HFFc6 (cell line): ENCODE measurements at places on chromosomes 2 and 18. TPM values are rescaled to one million over a fixed set of nuclear protein-coding genes. Genes with fewer than 3 reads are reported as not detected.

Gene PROC
- total RNA-seq, result not detected in 3 replicates

Gene SAG
- not detected in 2 replicates for total RNA-seq

Gene IL1A
- total RNA-seq, result not detected in 3 replicates

Gene AGBL5
- total RNA-seq, result 24.3 to 30.3 TPM (median 27.0 TPM) in 3 replicates

Gene CHRND
- total RNA-seq, result not detected in 3 replicates

Gene ST8SIA3
- total RNA-seq, result not detected in 3 replicates

Gene WDPCP
- total RNA-seq, result 4.5 to 5.4 TPM (median 4.8 TPM) in 3 replicates

Gene RBMS1
- 85.6 to 104 TPM (median 89.7 TPM) in 3 replicates for total RNA-seq

Gene OR6B2
- total RNA-seq, result not detected in 3 replicates

Gene ZC3H8
- total RNA-seq, result 1.9 to 5.6 TPM (median 2.8 TPM) in 3 replicates

Gene CCDC85A
- total RNA-seq, result 24.4 to 36.5 TPM (median 25.5 TPM) in 3 replicates

Gene IL1B
- 1.2 to 6.6 TPM (median 1.3 TPM) in 3 replicates for total RNA-seq

Gene IGFBP5
- 63.5 to 119 TPM (median 106 TPM) in 3 replicates for total RNA-seq

Gene RAD51AP2
- not detected in 3 replicates for total RNA-seq

Gene MTHFD2
- total RNA-seq, result 75.3 and 92.0 TPM in 2 replicates

Gene TUBA3D
- not detected in 3 replicates for total RNA-seq

Gene CRACDL
- total RNA-seq, result not detected in 3 replicates

Gene ESCO1
- 7.3 to 7.7 TPM (median 7.7 TPM) in 3 replicates for total RNA-seq

Gene SCYGR4
- not detected in 3 replicates for total RNA-seq

Gene EMILIN2
- total RNA-seq, result 5.8 to 8.0 TPM (median 6.4 TPM) in 3 replicates

Gene SATB2
- total RNA-seq, result 6.2 to 12.7 TPM (median 8.0 TPM) in 3 replicates

Gene INHBB
- total RNA-seq, result 0.47 to 1.6 TPM (median 0.58 TPM) in 3 replicates

Gene ADD2
- not detected in 2 replicates for total RNA-seq

Gene DNAH6
- 0.02 to 0.13 TPM (median 0.05 TPM) in 3 replicates for total RNA-seq

Gene TCF23
- total RNA-seq, result not detected in 3 replicates

Gene VWA3B
- total RNA-seq, result not detected in 3 replicates

Gene RAB10
- 135 to 144 TPM (median 141 TPM) in 3 replicates for total RNA-seq

Gene POTEE
- 0.29 to 0.35 TPM (median 0.32 TPM) in 3 replicates for total RNA-seq

Gene QPCT
- 4.4 to 6.5 TPM (median 5.7 TPM) in 3 replicates for total RNA-seq

Gene ERBB4
- total RNA-seq, result not detected in 3 replicates

Gene ZAP70
- total RNA-seq, result not detected in 3 replicates

Gene TNS1
- 117 to 126 TPM (median 125 TPM) in 3 replicates for total RNA-seq

Gene ASTL
- 0.39 TPM in 1 of 3 replicates, not detected in the others for total RNA-seq

Gene DPP10
- total RNA-seq, result not detected in 3 replicates

Gene MGAT4A
- total RNA-seq, result 0.24 TPM in 1 of 3 replicates, not detected in the others
